Kidney glomerular epithelial cell (primary cell): ENCODE measurements at places on chromosomes 16 and 17.

- no peak for DNase-seq
These were observed 16.6 kb upstream of the RBBP6 start for GRCh38 chr16:24522751-24523150.

DNA sequence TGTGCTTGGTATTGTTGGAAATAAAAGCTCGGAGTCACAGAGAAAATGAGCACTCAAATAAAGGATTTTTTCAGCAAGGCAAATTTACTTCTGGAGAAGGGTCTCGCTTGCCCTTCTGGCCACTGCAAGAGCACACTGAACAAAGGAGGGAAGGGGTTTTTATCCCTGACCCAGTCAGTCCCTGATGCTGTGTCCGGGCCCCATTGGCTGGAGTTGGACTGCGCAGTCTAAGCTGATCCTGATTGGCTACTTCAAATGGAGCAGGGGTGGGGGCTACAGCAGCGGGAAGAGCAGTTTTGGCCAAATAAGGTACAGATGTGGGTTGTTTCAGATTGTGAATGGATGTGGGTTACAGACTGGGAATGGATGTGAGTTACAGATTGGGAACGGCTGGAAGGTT lies 4.3 kb upstream of the NLRP1 start:
- no peak for DNase-seq

DNA sequence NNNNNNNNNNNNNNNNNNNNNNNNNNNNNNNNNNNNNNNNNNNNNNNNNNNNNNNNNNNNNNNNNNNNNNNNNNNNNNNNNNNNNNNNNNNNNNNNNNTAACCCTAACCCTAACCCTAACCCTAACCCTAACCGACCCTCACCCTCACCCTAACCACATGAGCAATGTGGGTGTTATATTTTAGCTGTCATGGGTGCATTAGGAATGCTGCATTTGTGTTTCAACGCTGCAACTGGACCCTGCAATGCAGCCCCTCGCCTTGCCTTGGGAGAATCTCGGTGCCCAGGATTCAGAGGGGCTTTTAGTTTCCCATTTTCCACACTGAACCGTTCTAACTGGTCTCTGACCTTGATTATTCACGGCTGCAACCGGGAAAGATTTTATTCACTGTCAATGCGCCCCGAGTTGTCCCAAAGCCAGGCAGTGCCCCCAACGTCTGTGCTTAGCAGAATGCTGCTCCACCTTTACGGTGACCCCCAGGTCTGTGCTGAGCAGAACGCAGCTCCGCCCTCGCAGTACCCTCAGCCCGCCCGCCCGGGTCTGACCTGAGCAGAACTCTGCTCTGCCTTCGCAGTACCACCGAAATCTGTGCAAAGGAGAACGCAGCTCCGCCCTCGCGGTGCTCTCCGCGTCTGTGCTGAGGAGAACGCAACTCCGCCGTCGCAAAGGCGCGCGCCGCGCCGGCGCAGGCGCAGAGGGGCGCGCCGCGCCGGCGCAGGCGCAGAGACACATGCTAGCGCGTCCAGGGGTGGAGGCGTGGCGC lies 43.3 kb downstream of the POLR3K start:
- no peak for DNase-seq

DNA sequence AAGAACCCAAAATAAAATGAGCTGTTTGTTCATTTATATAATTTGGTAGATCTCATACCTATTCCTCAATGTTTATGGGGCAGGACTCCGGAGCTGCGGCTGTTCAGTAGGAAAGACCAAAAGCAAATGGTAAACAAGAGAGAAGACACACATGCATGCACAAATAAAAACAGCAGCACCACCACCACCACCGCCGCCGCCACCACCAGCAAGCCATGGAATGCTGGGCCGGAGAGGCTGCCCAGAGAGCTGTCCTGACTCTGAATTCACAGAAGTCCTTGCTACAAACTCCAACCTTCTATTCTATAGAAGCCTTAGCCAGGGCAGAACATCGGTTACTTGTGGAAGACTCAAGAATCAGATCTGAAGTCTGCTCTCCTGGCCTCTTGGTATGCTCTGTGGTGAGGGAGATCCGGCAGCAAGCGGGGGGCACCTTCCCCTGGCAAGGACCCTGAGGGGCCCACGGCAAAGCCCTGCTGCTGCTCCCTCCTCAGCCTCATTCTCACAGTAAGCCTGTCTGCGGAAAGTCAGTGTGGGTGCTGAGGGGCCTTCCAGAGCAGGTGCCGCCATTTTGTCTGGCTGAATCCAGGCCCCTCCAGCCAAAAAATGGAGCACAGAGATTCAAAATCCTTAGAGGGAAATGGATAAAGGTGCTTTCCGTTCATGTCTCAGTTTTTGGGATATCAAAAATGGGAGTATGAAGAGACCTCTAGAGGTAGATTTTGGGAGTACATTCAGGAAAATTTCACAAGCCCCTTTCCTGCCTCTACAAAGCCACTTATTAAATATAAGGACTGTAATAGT lies 6.4 kb upstream of the FOXJ1 start:
- peak; percentile 8 for DNase-seq

- DNase-seq: no peak
These were observed 15.0 kb upstream of the C17orf58 start for GRCh38 chr17:68011199-68011665.

- no peak for DNase-seq
These were observed 455.5 kb downstream of the SOX9 start for GRCh38 chr17:72576289-72576759.

DNA sequence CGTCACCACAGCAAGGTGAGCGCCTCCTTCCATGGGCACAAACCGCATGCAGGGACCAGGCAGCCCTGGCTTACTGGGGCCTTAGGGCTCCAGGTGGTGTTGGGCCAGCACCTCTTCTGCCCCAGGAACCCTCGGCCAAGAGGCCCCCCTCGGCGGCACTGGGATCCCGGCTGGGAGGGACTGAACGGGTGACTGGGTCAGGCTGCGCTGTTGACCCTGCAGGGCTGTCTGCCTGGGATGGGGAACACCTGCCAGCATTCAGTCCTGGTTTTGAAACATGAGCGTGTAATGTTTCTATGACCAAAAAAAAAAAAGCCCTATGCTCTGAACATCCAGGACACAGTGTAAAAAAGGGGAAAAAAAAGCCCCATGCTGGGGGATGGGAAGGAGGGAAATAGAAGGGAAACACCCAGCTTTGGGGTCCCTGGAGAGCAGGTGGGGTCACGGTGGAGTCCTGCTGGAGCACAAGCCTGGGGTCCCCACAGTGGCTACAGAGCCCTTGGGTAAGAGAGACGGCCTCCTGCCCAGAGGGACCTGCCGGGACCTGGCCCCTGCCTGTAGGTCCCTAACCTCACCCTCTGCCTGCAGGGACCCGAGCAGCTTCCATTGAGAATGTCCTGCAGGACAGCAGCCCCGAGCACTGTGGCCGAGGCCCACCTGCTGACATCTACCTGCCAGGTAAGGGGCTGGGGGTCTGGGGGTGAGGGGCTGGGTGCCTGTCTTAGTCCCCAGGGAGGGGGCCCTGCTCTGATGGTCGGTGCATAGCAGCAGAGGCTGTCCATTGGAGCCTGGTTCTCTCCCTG lies 9.9 kb upstream of the NUDT16L1 start:
- no peak for DNase-seq

GRCh38 chr17:57993471-57994365 lies 5.7 kb upstream of the VEZF1 start:
- no peak for DNase-seq

DNA sequence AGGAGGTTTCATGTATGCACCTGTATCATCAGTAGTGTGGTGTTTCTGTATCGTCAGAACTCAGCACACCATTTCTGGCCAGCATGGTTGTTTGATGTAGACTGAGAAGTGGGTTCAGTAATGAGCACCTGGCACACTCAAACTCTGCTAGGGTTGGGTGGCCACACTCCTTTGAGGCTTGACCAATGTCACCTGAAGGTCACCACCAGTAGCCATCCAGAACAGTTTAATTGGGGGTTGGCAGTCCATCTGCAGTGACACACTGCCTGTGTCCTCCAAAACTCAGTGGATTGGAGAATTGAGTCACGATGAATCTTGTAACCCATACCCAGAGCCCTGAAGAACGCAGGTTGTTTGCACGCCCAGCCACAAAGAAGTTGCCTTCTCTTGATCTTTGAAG lies 86.8 kb upstream of the HSBP1 start:
- no peak for DNase-seq

GRCh38 chr17:18968345-18968744 lies 16.4 kb downstream of the SLC5A10 start:
- no peak for DNase-seq

- DNase-seq: no peak
These were observed 49.1 kb downstream of the STAT5A start for GRCh38 chr17:42337442-42337841.

DNA sequence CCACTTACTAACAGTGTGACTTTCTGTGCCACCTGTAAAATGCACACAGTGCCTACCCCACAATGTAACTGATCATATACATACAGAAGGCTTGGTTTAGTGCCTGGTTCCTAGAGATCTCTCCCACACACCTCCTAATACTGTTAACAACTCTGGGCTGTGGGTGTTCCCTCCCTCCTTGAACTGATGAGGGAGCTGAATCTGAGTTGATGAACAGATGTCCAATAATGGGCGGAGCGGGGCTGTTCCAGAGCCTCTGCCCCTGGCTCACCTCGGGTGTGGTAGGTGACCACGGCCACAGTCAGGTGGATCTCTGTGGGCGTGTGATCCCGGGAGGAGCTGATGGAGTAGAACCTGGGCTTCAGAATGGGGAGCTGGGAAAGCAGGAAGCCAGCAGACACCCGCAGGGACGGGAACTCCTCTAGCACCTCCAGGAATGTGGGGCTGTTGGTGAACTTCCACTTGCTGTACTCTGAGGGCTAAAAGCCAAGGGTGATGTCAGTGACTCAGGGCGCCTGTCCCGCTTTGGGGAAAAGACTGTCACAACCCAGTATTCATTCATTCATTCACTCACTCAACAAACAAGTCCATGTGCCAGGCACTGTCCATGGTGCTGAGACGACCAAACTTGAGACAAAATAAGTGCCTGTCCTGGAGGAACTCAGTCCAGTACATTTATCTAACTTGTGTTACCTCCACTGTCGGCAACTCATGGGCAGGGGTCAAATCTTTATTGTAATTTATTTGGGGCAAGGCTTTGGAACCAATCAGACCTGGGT lies 37.6 kb downstream of the NOS2 start:
- DNase-seq: no peak

GRCh38 chr17:81028506-81028858 lies 6.5 kb upstream of the BAIAP2 start:
- no peak for DNase-seq

GRCh38 chr17:53253956-53254597 lies 568.6 kb upstream of the KIF2B start:
- DNase-seq: no peak

DNA sequence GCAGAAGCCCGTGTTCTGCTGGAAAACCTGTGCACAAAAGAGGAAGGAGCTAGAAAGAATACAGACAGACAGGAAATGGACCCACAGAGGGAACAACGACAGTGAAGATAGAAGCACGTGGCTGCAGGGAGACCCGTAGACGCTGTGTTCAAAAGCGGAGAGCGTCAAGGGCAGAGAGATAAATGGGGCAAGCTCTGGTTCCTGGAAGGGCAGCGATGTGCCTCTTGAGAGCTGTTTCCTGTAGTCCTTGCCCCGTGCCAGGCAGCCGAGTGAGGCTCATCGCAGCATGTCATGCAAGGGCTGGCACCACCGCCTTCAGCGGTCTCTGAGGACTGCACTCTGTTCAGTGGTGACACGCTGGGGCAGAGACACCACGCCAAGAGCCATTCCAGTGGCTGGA lies 43.6 kb upstream of the CACNG5 start:
- no peak for DNase-seq

DNA sequence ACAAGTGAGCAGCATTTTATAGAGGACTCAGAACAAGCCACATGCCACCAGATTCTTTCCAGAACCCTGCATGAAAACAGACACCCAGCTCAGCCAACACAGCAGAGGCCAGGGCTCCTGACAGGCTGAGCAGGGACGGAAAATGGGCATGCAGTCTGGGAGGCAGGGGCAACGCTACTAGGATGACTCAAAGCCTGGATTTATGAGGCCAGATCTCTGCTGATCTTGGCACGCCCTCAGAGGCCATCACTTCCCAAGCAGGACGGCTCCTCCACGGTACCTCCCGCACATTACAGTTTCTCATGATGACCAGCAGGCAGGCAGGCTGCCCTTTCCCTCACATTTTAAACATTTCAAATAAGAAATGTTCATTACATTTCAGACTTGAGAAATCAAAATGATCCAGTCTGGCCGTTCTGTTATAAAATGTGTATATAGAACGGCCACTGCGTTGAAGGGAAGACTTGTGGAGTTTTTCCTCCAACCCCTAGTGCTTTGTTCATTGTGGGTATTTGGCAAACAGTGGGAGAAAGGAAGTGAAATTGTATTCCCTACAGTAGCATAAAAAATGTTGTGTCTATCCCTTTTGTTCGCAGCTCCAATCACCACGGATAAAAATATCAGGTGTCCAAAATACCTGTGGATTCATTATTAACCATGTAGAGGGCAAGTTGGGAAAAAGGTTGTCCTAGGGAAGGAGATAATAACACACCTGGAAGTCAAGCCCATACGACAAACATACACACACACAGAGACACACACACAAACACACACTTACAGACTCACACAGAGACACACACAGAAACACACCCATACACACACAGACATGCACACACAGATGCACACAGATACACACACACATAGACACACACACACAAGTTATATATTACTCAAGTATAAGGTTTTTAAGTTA lies 64.8 kb upstream of the ADAMTS18 start:
- peak; percentile 88 for DNase-seq

GRCh38 chr16:27795992-27796614 lies 246.2 kb downstream of the KATNIP start:
- peak; percentile 25 for DNase-seq

DNA sequence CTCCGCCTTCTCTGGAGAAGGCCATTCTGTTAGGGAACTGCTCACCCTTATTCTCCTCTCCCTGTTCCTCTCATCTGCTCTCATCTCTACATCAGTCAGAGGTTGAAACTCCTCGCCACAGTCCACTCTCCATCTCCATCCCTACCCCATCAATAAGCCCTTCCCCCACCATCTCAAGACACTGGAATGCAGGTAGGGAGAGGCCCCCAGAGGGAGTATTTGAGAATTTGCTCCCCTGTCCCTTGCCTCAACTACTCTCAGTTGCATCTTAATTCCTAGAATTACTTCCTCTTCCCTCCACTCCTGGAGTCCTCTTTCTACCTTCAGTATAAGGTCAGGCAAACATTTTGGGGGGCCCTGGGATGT lies 2.0 kb upstream of the AATF start:
- DNase-seq: no peak

- peak; percentile 94 for DNase-seq
These were observed 32.5 kb downstream of the ABCC12 start for GRCh38 chr16:48123104-48123788.

DNA sequence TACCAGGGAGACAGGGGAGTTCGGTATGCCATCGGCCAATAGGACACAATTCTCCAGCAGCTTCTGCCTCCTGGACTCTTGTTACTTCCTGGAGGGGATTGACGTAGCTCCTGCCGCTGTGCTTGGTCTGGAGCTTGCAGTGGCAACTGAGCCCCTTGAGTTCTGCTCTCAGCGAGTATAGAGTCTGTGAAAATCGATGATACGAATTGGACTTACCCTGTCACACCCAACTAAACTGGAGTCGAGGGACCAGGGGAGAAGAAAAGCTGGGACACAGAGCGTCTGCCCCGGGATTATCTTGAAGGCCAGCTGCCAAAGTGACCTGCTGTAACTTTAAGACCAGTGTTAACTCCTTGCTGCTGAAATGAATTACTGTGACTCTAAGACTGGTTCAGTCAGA lies 22.2 kb downstream of the SEC14L1 start:
- DNase-seq: no peak
